ENCODE measurements at places on chromosomes 3 and 15.
A peak's percentile ranks its signal among the peaks of the same experiment; 100 is the strongest.

DNA sequence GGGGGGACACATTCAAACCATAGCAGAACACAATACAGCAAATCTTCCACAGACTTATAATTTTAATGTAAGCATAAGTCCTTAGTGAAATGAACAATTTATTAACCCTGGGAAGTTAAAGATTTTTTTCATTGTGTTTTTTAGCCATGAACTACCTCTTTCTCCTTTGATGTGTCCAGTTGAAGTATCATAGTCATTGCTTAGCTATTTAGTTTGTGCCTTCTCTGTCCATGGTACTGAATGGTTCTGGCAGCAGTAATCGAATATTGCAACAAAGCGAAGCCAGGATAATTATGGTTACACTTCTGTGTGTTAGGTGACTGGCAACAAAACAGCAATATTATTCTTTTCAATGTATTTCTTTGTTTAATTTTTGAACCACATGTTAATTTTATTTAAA, 403.0 kb upstream of the ONECUT1 start:
- peak; percentile 4 for DNase-seq

DNA sequence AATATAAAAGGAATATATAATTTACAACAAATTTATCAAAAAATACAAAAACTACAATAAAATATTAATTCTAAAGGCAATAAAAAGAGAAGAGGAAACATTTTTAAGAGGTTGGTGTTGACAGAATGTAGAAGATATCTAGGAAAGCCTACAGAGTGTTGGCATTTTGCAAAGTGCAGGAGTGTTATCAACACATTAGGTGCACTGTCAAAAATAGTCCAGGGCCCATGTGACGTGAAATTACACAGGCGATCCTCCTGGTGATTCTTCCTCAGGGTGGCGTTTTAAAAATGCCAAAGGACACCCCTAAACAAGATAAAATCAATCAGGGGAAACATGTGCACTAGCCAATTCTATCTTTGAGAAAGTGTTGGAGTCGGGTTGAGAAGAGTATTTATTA, 222.7 kb downstream of the ARPP21 start:
- no peak for DNase-seq

DNA sequence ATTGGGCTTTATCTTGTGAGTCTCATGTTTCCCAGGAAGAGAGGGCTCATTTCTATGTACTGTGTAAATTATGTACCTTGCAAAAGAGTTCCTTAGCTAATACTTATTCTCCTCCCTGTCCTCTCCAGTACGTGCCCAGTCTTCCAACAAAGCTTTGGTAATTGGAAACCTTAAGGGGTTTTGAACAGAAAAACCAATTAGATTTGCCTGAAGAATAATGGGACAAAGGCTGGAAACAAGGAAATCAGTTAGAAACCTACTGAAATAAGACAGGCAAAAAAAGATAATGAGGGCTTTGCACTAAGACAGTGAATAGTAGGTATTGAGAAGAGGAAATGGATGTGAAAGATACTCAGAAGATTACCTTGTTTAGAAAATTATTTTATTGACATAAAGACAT, 82.5 kb downstream of the SPRED1 start:
- no peak for DNase-seq

- peak; percentile 26 for DNase-seq
These were observed 38.4 kb downstream of the PAQR5 start for GRCh38 chr15:69337138-69337537.

- DNase-seq: peak; percentile 19
These were observed 5.3 kb upstream of the ZNF770 start for GRCh38 chr15:34993412-34993811.

- DNase-seq: no peak
These were observed 73.9 kb downstream of the PRICKLE2 start for GRCh38 chr3:64151342-64151871.
